ENCODE measurements at places on chromosomes 3 and 15. TPM values are rescaled to one million over a fixed set of nuclear protein-coding genes. Genes with fewer than 3 reads are reported as not detected.

CMTM8 gene
- total RNA-seq: 5.4 TPM

SERPINI2 gene
- not detected for total RNA-seq

STX19 gene
- total RNA-seq: not detected

GOLGA8T gene
- total RNA-seq: not detected

TMEM40 gene
- total RNA-seq: not detected

CPEB1 gene
- total RNA-seq: 1.4 TPM

PRC1 gene
- total RNA-seq: 6.6 TPM

SAMMSON gene
- 0.98 TPM for total RNA-seq

POLQ gene
- total RNA-seq: 0.35 TPM

Data from kidney (tissue), 22 donors.